ENCODE measurements at places on chromosomes 1 and 21.

DNA sequence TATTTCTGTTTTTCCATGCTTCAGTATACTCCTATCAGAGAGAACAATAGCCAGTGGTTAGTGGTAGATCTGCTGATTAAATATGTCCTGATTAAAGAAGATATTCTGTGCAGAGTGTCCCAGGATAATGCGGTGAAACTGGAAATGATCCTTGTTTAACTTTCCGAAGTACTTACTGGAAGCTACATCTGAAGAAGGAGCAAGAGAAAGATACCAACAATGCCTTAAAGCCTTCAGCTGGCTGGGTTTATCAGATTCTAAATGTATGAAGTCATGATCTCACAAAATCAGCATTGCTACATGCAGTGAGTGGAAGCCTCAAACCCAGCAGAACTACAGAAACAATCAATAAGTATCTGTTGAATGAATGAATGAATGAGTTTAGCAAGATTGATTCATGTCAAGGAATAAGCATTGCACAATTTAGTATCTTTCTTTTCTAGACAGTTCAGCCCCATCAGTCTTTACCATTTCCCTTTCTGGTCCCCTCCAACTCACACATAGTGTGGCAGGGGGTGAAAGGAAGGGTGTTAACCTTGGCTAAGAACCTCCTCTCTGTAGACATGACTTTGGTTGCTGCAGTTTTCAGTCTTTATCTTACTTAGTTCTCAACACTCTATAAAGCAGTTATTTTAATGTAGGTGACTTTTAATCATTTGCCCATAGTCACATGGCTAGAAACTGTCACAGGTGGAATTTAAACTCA lies 24.7 kb upstream of the DNASE2B start:
- no peak for DNase-seq

DNA sequence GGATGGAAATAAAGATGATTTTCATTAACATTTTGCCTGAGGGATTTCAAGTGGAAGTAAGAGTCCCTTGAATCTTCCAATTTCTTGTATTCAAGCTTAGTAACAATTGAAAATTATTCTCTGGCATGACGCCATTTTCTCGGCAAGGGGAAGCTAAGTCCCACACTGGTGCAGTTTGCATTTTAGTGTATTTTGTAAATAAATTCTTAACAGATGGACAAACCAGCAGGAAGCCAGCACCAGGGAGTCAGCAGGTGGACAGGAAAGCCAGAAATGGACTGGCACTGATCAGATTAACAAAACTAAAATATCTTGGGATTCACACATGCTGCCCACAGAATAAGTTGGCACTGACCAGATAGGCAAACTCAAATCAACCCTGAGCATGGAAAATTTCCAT lies 311.3 kb downstream of the LRRIQ3 start:
- no peak for DNase-seq

GRCh38 chr1:209911746-209912145 lies 26.3 kb upstream of the SYT14 start:
- DNase-seq = no peak

GRCh38 chr1:232973652-232974611 lies 23.5 kb downstream of the NTPCR start:
- DNase-seq = no peak

DNA sequence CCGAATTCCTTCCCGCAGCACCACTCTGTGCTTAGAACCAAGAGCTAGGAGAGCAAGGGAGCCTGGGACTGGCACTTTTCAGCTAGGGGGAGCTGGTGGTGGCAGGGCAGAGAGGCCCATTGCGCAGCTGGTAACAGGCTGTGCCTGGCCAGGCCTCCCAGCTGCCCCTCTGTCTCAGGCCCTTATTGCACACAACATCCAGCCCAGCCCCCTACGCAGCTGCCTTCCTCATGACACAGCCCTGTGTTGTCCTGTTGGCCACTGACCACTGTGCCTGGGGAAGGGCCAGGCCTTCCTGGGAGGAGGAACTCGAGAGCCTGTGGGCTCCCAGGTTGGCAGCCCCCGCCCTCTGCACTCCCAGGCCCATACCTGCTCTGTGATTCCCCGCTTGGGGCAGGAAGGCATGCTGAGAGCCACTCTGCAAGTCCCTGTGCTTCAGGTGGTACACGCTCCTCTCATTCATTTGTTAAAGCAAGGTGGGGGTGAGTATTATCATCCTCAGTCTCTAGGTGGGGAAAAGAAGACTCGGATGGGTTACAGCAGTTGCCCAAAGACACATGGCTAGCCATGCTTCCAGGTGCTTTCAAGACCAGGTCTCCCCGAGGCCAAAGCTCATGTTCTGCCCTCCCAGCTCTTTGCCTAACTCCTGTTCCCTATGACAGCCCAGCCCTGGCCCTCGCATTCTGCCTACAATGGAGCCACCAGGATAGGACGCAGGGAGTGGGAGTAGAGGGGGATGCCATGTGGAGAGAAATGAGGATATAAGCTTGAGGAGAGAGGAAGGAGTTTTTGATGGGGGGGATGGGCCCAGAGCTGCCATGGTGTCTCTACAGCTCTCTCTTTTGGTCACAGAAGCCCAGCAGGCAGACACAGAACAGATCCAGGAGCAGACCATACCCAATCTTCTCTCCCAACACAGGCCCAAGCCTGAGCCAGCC lies 81.8 kb downstream of the TMEM53 start:
- DNase-seq = no peak

- DNase-seq = no peak
Observed at GRCh38 chr1:2238361-2239012, 10.4 kb downstream of the SKI start.

GRCh38 chr1:9058465-9058864 lies 11.0 kb downstream of the SLC2A5 start:
- DNase-seq = no peak

Data from right kidney (tissue), 9 donors.